Activated CD4-positive, alpha-beta T cell treated with anti-CD3 and anti-CD28 coated beads, Interleukin-2, amount 50 U/mL, for 48 hours (primary cell): ENCODE measurements at places on chromosomes 2 and 18.

- peak; percentile 75 for DNase-seq
Observed at GRCh38 chr2:9800975-9801726, 42.1 kb upstream of the TAF1B start.

DNA sequence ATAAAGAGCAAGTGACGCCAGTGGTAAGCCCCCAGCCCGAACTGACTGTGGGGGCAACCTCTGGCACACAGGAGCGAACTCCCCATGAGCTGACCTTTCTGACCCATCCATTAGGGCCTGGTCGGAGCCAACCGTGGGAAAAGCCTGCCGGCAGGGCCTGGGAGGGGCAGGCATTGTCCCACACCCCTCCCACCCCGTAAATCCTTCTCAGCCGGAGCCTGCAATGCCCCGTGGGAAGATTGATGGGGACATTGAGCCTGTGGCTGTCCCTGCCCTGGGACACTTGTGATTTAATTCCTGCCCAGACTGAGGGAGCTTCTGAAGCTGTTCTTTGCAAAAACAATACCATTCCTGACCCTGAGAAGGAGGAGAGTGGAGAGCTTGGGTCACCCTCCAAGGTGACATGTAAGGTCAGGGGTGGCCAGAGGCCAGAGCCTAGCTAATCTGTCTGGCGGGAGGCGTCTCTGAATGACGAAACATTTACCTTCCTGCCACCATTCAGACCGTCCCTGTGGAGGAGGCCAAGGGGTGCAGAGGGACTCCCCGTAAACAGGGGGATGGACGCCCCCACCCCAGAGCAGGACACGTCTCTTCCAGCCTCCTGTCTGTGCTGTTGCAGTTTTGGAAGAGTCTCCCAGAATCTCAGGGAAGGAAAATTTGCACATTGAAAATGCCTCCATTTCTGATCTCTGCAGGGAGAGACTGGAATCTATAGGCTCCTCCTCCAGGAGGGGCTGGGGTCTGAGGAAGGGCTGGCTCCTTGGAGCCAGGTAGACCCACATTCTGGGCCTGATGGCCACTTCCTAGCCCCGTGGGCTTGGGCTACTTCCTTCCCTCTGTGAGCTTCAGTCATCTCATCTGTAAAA lies 51.2 kb upstream of the HS6ST1 start:
- no peak for DNase-seq

- DNase-seq, result no peak
Observed at GRCh38 chr2:205975082-205975949, 110.7 kb downstream of the INO80D start.

GRCh38 chr2:74092275-74092674 lies 55.4 kb downstream of the BOLA3 start:
- DNase-seq, result no peak

- DNase-seq, result no peak
Observed at GRCh38 chr2:241267249-241268067, 48.0 kb downstream of the HDLBP start.

DNA sequence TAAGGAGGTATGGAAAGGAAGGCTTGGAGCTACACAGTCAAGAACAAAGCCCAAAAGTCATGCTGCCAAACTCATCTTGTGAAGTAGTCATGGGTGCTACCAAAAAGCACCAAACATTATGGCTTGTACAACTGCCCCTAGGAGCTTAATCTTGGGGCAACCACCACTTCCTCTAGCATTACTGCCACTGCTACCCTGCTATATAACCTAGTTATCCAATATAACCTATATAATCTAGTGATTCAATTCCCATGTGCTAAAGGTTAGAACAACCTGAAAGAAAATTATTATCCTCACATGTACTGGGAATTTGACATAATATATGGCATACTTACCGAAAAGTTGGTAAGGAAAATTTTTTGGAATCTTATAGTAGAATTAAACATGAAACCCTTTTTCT lies 102.6 kb upstream of the RBBP8 start:
- DNase-seq, result no peak
